ENCODE measurements at places on chromosomes 12 and 14.

DNA sequence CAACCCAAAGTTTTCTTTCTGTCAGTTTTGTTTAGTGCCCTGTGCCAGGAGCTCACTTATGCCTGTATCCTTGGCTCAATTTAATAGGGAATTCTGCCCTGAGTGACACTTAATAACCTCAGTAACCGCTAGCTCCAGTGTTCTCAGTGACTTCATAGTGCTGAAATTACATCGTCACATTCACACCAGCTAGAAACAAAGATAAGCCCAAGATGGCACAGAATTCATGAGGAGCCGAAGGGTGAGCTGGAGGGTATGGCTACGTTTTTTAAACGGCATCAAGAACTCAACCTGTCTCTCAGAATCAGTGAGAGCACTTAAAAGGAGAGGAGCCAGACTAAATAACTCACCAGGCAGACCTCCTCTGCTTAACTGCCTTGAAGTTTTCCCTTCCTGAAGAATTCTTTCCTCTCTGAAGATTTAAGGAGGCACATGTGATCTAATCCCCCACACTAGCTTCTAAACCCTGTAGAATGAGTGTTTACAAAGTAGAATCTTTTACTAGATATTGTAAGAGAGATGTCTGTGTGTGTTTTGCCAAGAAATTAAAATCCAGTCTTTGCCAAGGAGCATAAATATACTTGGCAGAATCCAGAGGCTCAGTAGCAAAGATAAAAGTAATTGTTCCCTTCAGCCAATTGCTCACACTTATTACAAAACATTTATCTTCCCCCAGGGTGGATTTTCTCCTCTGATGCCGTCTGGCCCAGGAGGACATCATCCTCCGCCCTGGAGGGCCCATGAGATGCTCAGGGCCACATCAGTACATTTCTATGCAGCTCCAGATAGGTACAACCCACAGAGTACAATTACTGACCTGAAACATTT, 37.3 kb downstream of the PTGER2 start:
- no peak for DNase-seq

DNA sequence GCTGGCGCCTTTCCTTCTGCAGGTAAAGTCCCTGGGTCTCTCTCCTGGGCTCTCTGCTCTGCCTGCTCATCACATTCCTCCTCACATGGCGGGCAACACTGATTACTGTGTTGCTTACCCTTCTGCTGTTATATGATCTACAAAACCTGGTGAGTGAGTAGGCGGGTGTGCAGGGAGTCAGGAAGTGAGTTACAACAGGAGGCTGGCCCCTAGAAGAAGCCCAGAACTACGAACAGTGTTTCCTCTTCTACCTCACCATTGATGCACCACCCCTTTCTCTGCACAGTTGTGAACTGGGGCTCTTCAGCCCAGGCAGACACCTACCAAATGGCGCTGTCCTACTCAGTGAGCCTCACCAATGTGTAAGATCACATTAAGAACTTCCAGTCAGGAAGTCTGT, 4.9 kb upstream of the KLHL33 start:
- DNase-seq, result no peak

- no peak for DNase-seq
These were observed 53.4 kb upstream of the DIO2 start for GRCh38 chr14:80264702-80265101.

GRCh38 chr14:63995285-63995684, 142.5 kb downstream of the SYNE2 start:
- no peak for DNase-seq

DNA sequence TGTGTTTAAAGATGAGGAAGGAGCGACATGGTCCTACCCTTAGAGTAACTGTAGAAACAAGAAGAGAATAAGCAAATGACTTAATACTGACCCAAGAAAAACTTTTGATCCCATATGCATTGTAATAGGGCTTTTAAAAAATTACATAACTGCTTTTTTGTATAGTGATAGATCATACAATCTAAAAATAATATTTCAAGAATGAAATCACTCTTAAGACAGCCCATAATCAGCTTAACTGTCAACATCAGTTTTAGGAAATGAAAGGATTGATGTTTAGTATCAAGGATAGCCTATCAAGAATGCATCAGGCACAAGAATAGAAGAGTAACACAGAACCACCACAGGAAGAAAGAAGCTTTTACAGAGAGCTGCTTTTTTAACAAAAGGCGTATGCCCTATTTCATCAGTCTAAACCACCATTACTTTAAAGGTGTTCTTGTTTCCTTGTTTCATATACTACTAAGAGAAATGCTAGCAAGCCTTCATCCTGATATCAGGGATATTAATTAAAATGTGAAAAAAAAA, 64.5 kb downstream of the MARK3 start:
- DNase-seq, result peak; percentile 33

- DNase-seq, result no peak
These were observed 104.2 kb downstream of the C12orf50 start for GRCh38 chr12:87925021-87925420.

DNA sequence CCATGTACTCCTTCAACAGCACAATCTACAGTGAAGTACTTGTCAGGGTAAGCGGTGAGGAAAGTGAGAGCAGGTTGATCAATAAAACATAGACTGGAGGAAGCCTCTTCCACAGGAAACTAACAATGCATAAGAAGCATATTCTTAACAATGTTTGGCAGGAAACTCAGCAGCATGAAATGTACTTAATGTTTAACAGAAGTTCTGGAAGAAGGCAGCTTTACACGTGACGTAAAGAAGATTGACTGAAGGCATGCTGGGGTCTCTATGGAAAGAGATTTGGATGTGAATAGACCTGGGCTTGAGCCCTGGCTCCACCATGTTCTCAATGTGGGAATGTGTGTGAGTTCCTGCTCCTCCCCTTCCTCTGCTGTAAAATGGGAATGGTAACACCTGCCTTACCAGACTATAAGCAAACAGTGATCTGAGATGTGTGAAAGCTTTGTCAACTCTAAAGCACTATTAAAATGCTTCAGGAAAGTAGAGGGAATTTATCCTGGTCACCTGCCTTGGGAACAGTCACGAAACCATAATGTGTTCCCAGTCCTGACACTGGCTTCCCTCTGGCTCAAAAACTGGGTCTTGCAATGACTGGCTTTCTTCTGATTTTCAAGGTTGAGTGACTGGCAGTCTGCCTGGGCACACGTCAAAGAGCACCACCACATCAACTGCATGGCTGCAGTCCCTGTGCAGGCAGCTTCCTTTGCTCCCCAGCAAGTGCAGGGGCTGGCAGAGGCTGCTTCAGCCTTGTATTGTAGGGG, 384.6 kb downstream of the APAF1 start:
- DNase-seq, result no peak

DNA sequence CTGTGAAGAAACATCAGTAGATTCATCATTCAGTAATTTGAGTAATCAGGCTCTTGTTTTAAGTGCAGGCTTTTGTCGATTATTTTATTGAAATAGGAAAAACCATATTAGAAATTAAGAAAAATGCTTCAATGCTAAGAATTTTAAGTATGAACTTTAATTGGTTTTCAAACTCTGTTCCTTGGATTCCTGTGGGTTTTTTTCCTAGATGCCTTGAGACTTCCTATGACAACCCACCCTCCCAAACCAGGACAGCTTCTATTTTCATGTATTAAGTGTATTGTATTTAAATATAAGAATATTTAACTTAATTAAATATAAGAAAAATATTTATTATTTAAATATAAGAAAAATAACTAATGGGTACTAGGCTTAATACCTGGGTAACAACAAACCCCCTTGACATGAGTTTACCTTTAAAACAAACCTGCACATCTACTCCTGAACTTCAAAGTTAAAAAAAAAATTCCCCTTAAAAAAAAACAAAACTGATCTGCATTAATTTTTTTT, 3.0 kb downstream of the ARHGAP5 start:
- DNase-seq, result no peak

DNA sequence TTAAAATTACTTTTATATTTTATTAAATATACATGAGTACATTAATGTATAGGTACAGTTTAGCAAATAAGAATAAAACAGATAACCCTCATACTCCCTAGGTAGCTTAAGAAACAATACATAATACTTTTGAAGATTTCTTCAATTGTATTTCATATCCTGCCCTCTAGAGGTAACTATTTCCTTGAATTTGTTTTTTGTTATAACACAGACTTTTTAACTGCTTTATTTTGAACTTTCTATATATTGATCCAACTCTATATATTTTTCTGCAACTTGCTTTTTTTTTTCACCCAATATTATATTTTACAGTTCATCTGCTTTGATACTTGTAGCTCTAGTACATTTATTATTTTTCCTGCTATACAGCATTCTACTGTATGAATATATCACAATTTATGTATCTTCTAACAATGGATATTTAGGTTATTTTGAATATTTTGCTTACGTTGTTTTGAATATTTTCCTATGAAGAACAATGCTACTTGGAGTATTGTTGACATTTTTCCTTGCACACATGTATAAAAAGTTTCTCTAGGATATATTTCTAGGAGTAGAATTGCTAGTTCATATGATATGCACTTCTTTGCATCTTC, 72.8 kb upstream of the ABCD2 start:
- DNase-seq, result no peak

GRCh38 chr12:120749256-120749655, 23.6 kb downstream of the ACADS start:
- DNase-seq, result no peak

- DNase-seq, result peak; percentile 40
These were observed 439 bp downstream of the GOLGA5 start for GRCh38 chr14:92794547-92794941.

GRCh38 chr14:104996032-104996431, 10.4 kb downstream of the CLBA1 start:
- DNase-seq, result no peak

- no peak for DNase-seq
These were observed 8.7 kb downstream of the A2ML1 start for GRCh38 chr12:8831116-8831515.

- no peak for DNase-seq
These were observed 270.3 kb downstream of the CCDC91 start for GRCh38 chr12:28460420-28461130.

GRCh38 chr12:62481843-62482540, 15.4 kb downstream of the MON2 start:
- DNase-seq, result no peak

- DNase-seq, result no peak
These were observed 52.4 kb upstream of the FRS2 start for GRCh38 chr12:69417741-69418167.

DNA sequence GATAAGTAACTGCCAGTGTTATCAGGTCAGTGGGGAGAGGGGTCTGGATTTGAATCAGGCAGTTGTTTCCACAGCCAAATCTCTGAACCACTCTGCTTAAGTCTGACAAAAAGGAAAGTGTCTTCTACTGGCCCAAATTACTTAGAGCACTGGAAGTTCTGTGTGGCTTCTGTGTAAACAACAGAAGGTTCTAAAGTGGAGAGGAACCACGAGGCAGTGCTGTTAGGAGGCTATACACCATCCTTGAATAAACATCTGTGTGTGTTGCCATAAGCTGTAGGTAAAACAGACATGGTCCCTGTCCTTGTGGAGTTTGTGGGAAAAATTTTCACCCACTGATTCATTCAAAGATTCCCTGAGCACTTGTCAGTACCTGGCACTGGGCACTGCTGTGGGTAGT, 50.0 kb downstream of the GALNT4 start:
- DNase-seq, result no peak

DNA sequence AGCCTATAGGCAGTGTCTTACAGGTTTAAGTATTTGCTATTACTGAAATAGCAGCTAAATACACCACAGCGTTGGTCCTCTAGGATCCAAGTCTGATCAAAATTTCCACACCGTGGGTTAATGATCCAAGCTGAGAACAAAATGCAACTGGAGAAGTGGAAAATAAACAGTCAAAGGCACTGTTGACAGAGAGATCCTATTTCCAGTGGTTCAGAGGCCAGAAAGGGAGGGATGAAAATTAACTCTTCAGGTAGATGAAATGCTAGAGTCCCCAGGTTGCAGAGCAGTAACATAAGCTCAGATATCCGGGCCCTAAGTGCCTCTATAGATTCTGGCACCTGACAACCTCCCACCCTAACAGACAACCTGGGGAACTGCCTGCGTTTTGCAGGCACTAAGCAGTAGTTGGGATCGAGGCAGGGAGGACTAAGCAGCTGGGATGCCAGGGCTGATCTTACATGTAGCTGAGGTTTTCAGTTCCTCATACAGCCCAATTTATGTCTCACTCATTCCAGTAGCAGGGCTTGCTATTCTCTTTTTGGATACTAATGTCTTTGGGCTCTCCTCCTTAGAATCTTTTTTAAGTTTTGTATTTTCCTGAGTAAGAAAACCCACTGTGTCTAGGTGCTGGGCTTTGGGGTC, 42.7 kb upstream of the CRACR2A start:
- DNase-seq, result no peak

GRCh38 chr12:124277394-124278241, 17.3 kb upstream of the RFLNA start:
- DNase-seq, result no peak

DNA sequence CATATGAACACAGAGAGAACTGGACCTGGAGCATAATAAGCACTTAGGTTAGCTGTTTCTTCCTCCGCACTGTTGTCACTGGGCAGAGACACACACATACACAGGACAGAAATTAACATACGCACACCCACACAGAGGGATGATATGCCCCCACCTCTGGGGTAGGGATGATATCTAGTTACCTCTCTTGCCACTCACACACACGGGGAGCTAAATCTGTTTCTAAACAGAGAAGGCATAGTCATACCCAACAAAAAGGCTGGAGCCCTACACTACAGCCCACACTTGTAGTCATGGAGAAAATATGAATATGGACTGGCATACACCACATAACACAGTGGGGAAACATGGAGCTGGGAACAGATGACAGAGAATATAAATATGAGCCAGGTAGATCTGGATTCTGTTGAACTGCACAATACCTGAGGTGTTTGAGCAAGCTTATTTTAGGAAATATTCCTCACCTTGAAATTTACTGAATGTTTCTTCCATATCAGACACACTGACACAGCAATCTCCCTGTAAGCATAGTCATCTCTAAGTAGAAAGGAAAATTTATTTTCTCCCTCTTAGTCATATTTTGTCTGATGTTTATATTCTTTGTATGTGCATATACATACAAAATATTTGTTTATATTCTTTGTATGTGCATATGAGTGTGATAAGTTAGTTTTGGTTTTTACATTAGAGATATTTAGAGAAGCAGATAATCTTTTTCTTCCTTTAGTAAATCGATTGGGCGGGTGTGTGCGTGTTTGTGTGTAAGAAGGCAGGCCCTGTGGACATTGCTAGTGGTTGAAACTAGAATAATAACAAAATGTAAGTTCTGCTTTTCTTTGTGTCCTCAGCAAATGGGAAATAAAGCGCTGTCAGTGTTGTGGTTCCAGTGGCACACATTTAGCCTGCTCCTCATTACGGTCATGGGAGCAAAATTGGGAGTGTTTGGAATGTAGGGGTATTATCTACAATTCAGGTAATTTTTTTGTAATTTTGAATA, 20.9 kb upstream of the SCFD1 start:
- DNase-seq, result no peak

DNA sequence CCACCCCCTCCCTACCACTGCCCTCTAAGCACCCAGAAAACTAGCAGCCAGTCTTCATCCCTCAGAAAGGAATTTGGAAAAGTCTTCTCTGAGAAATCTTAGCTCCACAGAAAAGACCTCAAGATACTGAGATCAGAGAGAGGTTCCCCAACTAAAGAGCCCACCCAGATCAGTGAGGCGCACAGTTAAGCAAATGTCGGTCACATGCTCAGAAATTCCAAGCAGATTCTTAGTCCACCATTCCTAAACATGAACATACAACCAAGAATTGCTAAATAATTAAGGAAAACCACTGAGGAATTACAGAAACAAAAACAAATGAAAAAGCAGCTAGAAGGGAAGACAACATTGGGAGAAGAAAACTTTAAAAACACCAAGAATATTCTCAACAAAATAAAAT, 32.3 kb downstream of the MED13L start:
- DNase-seq, result no peak

GRCh38 chr12:121520586-121521086, 60.2 kb downstream of the KDM2B start:
- DNase-seq, result peak; percentile 38

- no peak for DNase-seq
These were observed 82.1 kb downstream of the B4GALNT3 start for GRCh38 chr12:541676-542324.
